Upper lobe of right lung (tissue), 1 donor: ENCODE measurements at places on chromosomes 13 and 19.

DNA sequence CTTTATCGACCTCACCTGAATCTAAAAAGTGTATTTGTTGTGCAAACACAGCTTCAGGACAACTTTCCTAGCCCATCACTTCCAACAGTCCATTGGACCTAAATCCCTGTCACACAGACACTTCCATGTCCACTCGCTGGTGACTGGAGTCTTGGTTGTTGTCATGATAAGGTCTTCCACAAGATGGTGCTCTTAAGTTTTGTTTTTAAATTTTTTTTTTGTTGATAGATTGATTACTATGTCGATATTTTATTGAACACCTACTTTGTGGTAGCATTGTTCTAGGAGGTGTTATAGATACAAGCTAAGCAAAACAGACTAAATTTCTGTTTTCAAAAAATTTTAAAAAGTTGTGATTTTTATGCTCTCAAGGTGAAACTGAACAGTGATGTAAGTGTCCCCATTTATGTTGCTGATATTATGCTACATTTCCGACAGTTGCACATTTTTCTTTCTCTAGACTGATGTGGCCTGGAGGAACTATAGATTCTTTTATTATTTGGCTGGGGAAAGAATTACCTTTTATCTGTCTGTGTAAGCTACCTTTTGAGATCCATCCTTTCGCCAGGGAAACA is 8.1 kb upstream of the ERICH6B start:
- H3K27ac ChIP-seq: no peak overlapping the region
- no peaks in the 10 kb centered on the region for H3K36me3 ChIP-seq
- H3K4me1 ChIP-seq: no peaks in the 10 kb centered on the region
- peaks cover 11% of the 10 kb centered on the region for H3K27me3 ChIP-seq
- no peak overlapping the region for H3K4me3 ChIP-seq
- DNase-seq: no peak

GRCh38 chr13:58434943-58435342 is 803.4 kb downstream of the PCDH17 start:
- H3K4me1 ChIP-seq: no peaks in the 10 kb centered on the region
- no peaks in the 10 kb centered on the region for H3K27me3 ChIP-seq
- no peaks in the 10 kb centered on the region for H3K36me3 ChIP-seq
- H3K27ac ChIP-seq: no peak overlapping the region
- no peak overlapping the region for H3K4me3 ChIP-seq

DNA sequence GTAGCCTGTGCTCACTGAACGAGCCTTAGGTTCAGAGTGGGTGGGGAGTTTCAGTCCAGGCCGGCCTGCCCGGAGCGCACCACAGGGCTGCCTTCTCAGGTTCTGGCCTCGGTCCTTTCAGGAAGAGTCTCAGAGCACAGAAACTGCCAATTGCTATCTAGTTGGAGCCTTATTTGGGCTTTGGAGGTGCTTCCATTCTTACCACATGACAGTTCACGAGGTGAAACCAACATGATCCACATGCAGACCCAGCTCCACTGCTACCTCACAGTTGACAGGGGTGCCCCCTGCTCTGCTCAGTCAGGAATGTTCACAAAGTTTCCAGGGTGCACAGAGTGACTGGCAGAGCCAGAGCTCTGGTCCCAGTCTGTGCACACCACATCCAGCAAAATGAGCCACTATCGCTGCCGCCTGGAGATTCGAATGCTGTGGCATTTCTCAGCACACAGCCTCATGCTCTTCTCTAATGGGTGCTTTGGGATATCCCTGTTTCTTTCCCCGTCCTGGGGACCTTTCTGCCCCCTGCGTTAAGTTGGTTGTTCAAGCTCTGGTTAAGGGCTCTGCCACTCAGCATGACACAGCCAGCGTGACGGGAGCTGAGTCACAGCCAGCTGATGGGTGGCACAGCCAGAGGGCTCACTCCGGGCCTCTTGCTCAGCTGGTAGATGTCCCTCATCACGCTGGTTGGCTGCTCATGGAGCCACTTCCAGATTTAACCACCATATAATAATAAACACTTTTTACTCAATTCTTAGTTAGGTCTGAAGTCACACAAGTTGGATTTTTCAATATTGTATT is 7.5 kb upstream of the SACS start:
- no peak for DNase-seq
- H3K27me3 ChIP-seq: no peaks in the 10 kb centered on the region
- no peak overlapping the region for H3K27ac ChIP-seq

DNA sequence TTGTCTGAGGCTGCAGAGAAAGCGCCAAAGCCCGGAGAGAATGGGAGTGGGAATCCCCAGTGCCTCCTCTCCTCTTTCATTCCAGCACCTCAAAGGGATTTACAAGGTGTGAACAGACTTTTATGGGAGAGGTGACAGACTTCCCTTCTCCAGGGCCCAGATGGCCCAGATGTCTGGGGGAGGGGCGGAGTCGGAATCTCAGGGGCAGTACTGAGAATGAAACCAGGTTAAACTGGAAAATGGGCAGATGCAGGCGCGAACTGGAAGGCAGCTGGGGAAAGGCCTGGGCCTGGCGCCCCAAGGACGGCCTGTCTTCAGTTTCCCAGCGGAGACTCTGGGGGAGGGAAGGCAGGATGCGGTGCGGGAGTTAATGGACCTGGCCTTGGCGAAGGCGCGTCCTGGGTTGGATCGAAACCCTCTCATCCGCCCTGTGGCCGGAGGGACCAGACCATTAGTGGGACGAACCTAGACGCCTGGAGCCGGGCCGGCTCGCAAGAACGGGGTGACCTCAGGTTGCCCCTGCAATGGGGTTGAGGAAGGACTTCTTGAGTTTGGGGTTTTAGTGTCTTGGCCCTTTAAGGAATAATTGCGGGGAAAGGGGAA is 592 bp upstream of the TRIP10 start:
- H3K27ac ChIP-seq: peak overlapping the region; percentile 84
- peaks cover 39% of the 10 kb centered on the region for H3K4me1 ChIP-seq
- peaks cover 14% of the 10 kb centered on the region for H3K36me3 ChIP-seq
- H3K27me3 ChIP-seq: no peaks in the 10 kb centered on the region

GRCh38 chr13:83879431-83880171 is 2.7 kb downstream of the SLITRK1 start:
- H3K27ac ChIP-seq: no peak overlapping the region
- DNase-seq: no peak
- H3K36me3 ChIP-seq: no peaks in the 10 kb centered on the region
- H3K4me3 ChIP-seq: no peak overlapping the region
- H3K4me1 ChIP-seq: no peaks in the 10 kb centered on the region

- no peaks in the 10 kb centered on the region for H3K27me3 ChIP-seq
- no peak for DNase-seq
- peak overlapping the region; percentile 34 for H3K27ac ChIP-seq
- H3K4me3 ChIP-seq: no peak overlapping the region
- peaks cover 12% of the 10 kb centered on the region for H3K4me1 ChIP-seq
Observed at GRCh38 chr13:50229960-50230661, 214.9 kb downstream of the KCNRG start.

DNA sequence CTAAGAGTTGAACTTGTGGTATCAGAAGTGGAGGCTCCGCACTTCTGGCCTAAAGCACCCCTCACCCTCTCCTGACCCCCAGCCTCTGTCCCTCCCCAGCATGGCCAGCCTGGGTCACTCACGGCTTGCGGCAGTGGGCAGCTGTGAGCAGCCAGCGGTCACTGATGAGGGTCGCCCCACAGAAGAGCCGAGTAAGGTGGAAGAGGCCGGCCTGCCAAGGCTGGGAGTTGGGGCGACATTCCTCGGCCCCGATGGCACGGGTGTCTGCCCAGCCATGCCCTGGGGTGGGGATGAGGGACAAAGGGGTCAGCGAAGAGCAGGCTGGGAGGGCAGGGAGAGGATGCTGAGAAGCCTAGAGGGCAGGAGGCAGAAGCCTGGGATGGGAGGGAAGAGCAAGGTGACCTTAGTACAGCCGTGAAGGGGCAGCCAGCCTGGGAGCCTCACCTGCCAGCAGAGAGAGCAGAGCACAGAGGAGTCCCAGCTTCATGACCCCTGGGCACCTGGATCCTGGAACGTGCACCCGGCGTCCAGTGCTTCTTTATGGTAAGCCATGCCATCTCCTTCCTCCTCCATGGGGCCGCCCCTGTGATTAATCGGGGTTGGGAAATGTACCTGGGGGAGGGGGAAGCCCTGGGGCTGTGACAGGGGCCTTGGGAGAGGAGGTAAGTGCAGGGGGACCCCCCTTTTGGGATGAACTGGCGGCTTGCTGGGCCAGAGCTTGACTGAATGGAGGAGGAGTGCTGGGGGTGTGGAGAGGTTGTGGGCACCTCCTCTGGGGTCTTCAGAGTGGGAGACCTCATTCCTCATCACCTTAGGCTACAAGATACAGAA is 7.9 kb upstream of the KLK8 start:
- H3K27me3 ChIP-seq: peaks cover 7% of the 10 kb centered on the region
- H3K27ac ChIP-seq: no peak overlapping the region
- no peak overlapping the region for H3K4me3 ChIP-seq
- H3K36me3 ChIP-seq: no peaks in the 10 kb centered on the region
- H3K4me1 ChIP-seq: no peaks in the 10 kb centered on the region
- DNase-seq: no peak

- no peak overlapping the region for H3K4me3 ChIP-seq
- H3K27ac ChIP-seq: no peak overlapping the region
- DNase-seq: no peak
Observed at GRCh38 chr19:2333027-2333806, 4.7 kb downstream of the SPPL2B start.

DNA sequence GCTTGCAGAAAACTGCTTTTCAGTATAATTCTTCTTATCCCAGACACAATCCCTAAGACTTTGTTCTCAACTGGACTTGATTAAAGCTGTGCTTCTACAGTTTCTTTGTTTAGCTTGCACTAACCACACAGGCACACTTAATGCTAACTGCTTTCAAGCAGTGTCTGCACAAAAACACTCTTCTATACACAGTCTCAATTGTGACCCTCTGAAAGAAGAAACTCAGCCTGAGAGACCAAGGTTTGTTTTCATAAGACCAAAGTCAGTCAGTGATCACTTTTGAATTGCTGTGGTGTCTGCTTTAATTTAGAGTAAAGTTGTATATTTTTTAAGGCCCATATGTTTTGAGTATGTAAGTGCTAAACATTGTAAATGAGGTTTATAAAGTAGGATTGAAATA is 431.2 kb downstream of the KCTD12 start:
- DNase-seq: no peak
- no peaks in the 10 kb centered on the region for H3K27me3 ChIP-seq
- no peaks in the 10 kb centered on the region for H3K36me3 ChIP-seq
- no peak overlapping the region for H3K4me3 ChIP-seq

DNA sequence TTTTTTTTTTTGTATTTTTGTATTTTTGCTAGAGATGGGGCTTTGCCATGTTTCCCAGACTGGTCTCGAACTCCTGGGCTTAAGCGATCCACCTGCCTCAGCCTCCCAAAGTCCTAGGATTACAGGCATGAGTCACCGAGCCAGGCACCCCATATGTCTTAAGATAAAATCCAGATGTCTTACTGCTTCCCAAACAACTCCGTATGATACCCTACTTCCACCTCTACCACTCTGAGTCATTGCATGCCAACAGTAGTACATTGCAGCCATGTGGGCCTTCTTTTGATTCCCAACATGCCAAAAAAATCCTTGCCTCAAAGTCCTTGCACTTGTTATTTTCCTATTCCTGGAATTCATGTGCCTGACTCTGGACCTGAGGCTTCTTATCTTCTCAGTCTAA is 799.2 kb downstream of the GPC5 start:
- H3K27me3 ChIP-seq: no peaks in the 10 kb centered on the region
- H3K36me3 ChIP-seq: no peaks in the 10 kb centered on the region
- no peak overlapping the region for H3K4me3 ChIP-seq
- H3K4me1 ChIP-seq: no peaks in the 10 kb centered on the region
- no peak for DNase-seq

DNA sequence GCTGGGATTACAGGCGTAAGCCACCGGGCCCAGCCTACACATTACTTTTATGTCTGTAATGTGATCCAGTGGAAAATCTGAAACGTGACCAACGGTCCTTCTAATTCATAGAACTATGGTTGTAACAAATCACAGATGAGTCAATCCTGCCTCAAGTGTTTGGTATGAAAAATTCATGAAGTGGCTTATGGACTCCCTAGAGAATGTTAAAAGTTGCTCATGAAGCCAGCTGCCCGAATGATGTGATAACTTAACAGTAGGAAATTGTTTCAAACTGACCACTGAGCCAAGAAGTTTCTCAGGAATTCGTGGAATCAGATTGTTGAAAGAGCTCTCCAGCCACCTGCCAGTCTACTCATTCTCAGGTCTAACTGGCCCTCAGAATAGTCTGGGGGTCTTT is 59.4 kb upstream of the FARP1 start:
- no peaks in the 10 kb centered on the region for H3K4me1 ChIP-seq
- H3K27me3 ChIP-seq: no peaks in the 10 kb centered on the region
- H3K4me3 ChIP-seq: no peak overlapping the region

GRCh38 chr13:97248243-97248642 is 26.1 kb downstream of the MBNL2 start:
- no peak for DNase-seq
- no peak overlapping the region for H3K4me3 ChIP-seq
- peak overlapping the region; percentile 14 for H3K27ac ChIP-seq
- no peaks in the 10 kb centered on the region for H3K27me3 ChIP-seq
- H3K4me1 ChIP-seq: peaks cover 65% of the 10 kb centered on the region

- H3K27me3 ChIP-seq: peaks cover 39% of the 10 kb centered on the region
- no peak overlapping the region for H3K4me3 ChIP-seq
- H3K27ac ChIP-seq: no peak overlapping the region
- no peaks in the 10 kb centered on the region for H3K36me3 ChIP-seq
Observed at GRCh38 chr19:5355076-5355475, 14.5 kb upstream of the PTPRS start.

GRCh38 chr19:17519967-17520366 is 8.5 kb downstream of the PGLS start:
- no peak overlapping the region for H3K27ac ChIP-seq
- H3K27me3 ChIP-seq: no peaks in the 10 kb centered on the region
- H3K4me3 ChIP-seq: no peak overlapping the region
- no peak for DNase-seq
- H3K36me3 ChIP-seq: peaks cover 7% of the 10 kb centered on the region

DNA sequence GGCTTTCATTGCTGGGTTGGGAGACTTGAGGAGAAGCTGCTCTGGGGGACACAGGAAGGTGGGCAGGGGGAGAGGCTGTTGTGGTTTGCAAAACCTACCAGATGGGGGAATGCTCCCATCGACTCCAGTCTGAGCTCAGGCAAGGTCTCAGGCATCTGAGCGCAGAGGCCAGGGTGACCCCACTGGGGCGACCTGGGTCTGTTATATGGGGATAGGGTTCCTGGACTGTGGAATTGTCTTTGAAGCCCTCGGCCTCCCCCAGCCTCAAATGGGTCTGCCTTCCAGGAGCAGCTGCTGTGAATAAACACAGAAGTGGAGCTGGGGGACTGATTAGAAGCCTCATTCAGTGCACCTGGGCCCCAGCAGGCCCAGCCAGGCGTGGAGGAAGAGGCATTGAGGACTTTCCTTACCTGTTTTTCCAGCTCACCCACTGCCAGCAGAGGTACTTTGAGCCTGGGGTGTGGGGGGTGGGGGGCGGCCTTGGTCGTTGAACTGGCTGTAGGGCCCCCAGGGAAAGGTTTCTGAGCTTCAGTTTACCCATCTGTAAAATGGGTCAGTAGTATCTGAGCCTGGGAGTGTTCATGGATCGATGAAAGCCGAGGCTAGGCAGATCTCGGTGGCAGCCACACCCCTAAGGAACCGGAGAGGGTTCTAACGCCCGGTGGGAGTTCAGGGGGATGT is 1.4 kb downstream of the CERS4 start:
- H3K4me1 ChIP-seq: peaks cover 10% of the 10 kb centered on the region
- no peaks in the 10 kb centered on the region for H3K36me3 ChIP-seq
- DNase-seq: no peak
- peak overlapping the region; percentile 87 for H3K4me3 ChIP-seq

- H3K4me3 ChIP-seq: no peak overlapping the region
- no peaks in the 10 kb centered on the region for H3K4me1 ChIP-seq
- peaks cover 62% of the 10 kb centered on the region for H3K27me3 ChIP-seq
- H3K36me3 ChIP-seq: no peaks in the 10 kb centered on the region
- no peak for DNase-seq
- no peak overlapping the region for H3K27ac ChIP-seq
Observed at GRCh38 chr19:50909240-50910070, 1.7 kb downstream of the KLK4 start.
